ENCODE measurements at places on chromosomes 3 and 15.

- no peak for DNase-seq
These were observed 81.7 kb downstream of the CD47 start for GRCh38 chr3:108008931-108009639.

DNA sequence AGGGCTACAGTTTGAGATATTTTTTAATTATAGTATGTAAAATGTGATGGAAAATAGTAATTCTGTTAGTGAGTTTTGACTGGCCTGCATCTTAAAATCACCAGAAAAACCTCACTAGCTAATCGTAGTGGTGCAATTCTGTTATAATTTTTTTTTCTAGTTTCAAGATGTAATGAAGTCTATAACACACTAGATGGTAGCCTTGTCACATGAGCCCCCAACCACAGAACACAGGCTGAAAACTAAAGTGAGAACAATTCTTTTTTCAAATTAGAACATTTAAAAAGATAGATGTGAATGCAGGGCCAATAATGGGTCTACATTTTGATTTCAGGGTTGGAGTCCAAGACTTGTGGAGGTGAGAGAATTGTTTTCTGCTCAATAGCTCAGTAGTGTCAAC lies 83.3 kb upstream of the KCNH8 start:
- DNase-seq, result no peak

DNA sequence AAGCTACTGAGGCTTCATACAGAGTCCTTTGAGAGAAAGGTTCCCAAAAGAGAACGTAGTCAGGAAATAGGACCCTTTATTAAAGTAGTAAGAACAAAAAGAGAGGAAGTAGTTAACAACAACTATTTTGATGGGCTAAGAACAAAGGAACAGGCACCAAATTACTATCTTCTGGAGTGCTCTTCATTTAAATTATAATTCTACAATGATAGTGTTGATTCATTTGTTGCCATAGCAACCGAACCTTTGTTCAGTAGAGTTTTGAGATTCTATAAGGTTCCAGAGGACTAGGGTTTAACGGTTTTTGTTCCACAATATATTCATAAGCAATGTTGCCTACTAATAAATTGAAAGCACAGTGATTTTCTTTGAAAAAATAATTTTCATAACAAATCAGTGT lies 78.8 kb downstream of the CMSS1 start:
- no peak for DNase-seq

DNA sequence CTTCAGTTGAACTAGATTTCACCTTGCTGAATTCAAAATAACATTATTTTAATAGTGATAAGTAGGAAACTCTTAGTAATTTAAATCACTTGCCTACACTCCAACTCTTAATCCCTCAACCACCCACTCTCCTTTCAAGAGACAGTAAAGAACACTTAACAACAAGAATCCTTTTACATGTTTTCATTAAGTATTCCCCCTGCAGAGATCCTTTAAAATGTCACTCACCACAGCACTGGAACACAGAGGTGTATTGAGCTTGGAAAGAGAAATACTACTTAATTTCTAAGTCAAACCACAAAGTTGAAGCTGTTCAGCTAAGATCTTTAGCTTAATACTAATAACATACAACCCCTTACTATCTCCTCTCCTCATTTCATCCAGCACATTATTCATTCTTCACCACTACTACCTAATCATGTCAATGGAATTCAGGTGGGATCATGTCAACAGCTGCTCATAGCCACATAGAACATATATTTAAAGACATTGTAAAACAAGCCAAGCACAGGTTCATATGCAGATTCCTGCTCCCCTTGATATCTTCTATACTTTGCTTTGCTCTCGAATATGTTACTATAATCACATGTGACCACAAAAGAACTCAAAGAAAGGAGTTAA lies 40.5 kb downstream of the IMPG2 start:
- DNase-seq, result no peak

GRCh38 chr3:53163444-53164387 lies 2.7 kb downstream of the PRKCD start:
- no peak for DNase-seq

GRCh38 chr15:66891776-66892175 lies 173.6 kb upstream of the SMAD3 start:
- no peak for DNase-seq

DNA sequence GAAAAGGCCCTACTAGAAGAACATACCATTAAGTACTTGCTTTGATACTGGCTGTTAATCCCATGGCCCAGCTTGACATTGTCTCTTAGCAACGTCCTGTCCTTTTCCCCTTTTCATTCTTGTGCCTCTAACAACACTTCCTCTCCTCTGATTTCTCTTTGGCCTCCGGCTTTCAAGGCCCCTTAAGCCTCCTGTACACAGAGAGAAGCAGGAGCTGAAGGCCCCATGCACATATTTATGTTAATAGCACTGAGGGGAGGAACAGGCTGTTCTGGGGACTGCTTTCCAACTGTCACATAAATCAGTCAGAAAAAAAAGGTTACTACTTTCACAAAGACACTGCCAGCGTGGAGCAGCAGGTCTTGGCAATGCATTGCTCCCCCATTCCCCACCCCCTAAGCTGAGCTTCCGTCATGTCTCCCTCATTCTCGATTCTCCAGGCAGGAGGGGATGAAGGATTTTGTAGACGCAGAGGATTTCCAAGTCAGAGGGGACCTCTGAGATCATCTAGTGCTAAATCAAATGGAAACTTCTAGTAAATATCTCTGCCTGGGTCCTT lies 257.4 kb upstream of the ADAMTS9 start:
- DNase-seq, result no peak

DNA sequence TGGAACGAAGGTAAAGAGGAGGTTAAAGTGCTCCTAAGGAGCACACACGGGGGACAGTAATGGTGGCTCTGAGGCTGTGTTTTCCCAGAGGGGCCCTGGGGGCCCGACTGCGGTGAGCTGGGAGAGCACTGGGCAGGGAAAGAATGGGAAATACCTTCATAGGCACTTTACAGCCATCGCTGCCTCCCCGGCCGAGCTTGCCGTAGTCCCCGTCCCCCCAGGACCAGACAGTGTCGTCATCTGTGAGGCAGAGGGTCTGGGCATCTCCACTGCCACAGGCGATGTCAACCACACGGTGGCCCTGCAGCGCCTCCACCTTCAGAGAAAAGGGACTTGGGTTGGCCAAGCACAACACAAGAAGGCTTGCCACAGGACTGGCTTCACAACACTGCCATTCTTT lies 32.8 kb upstream of the OCA2 start:
- DNase-seq, result no peak

GRCh38 chr3:55720614-55721013 lies 233.5 kb upstream of the WNT5A start:
- DNase-seq, result peak; percentile 14

- DNase-seq, result no peak
These were observed 20.4 kb downstream of the ARPP21 start for GRCh38 chr3:35659768-35660167.

GRCh38 chr3:127193775-127194174 lies 844 bp downstream of the PRR23E start:
- DNase-seq, result no peak

GRCh38 chr3:425079-425478 lies 228.5 kb downstream of the CHL1 start:
- DNase-seq, result no peak

DNA sequence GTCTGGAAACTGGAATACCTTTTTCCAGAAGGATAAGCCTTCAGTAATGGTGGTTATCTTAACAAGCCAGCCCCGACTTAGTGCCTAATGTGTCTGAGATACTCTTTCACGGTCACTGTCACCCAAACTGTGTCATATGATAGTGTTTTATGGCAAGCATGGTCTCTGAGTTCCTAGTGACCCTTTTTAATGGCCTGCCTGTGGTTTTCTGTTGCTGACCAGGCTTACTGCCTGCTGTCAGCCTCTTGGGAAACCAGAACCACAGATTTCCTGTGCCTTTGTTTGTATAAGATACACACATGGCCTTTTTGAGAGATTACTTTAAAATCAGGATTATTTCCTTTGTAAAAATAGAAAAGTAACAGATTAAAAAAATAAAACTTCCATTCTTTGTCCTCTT lies 22.4 kb downstream of the HPS3 start:
- peak; percentile 37 for DNase-seq

DNA sequence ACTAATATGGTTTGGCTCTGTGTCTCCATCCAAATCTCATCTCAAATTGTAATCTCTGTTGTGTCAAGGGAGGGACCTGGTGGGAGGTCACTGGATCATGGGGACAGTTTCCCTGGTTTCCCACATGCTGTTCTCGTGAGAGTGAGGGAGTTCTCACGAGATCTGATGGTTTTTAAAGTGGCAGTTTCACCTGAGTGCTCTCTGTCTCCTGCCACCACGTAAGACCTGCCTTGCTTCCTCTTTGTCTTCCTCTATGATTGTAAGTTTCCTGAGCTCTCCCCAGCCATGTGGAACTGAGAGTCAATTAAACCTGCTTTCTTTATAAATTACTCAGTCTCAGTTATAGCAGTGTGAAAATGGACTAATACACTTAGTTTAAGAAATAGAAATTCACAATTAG lies 228.9 kb downstream of the CD47 start:
- no peak for DNase-seq

DNA sequence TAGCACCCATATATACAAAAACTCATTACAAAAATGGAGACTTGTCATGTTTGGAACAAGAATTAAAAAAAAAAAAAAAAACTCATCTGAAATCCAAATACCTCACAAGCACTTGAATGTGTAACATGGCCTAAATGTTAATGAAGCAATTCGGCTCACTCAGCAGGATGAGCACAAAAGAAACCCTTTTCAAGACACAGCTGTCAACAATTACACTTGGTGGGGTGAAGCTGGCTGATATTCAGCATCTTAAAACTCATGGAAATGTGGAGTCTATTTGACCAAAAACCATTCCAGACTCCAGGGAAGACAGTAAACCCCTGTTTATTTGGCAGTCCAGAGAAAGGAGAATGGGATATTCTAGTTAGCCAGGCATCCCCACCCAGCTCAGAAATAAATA lies 205.4 kb upstream of the TSC22D2 start:
- no peak for DNase-seq

DNA sequence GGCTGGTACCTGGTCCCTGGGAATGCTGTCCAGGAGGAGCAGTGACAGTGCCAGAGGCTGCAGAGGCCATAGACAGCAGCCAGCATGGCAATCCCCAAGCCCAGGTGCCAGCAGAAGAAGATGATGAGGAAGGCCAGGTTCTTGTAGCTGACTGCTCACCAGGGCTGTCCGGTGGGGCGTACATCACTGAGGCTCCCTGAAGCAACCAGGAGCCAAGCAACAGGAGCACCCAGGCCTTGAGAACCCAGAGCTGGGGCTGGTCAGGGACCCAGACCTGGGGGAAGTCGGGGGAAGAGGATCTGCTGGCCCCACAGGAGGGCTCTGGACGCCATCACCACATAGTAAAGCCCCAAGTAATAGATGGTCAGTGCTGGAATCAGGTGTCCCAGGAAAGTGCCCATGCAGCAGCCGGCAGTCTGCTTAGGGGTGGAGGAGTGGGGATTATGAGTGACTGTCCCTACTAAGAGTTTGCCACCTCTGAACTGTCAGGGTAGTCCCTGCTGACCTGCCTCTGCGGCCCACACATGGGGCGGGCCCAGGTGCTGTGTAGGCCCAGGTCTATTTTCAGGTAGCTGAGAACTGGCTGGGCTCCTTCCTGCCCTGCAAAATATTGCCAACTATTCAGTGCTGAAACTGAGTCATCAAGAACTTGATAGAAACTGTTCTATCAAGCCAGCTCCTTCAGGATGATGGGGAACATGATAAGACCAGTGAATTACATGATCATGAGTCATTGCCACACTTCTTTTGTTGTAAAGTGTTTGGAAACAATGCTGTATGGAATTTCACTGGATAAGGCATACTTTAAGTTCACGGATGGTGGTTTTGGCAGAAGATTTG lies 68.7 kb downstream of the CHRD start:
- no peak for DNase-seq

- DNase-seq, result peak; percentile 9
These were observed 158.7 kb downstream of the GBE1 start for GRCh38 chr3:81602781-81603180.

- no peak for DNase-seq
These were observed 40.3 kb downstream of the SPSB4 start for GRCh38 chr3:141091426-141091825.

- DNase-seq, result no peak
These were observed 39.6 kb downstream of the ERC2 start for GRCh38 chr3:56428667-56429066.

DNA sequence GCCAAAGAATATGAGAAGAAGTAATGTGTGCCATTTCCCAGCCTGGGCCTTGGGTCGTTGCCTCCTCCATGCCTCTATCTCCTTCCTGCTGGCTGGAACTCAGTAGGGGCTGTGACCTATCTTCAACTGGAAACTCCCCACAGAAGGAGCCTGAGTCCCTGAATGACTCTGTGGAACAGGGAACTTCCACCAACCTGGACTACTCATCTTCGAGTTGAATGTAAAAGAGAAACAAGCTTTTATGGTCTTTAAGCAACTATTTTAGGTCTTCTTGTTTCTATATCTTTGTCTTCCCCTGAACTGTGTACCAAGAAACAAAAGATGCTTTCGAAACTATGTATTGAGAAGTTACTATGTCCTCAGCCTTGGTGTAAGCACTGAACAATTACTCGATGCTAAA lies 355.3 kb upstream of the NR2F2 start:
- DNase-seq, result no peak

GRCh38 chr3:152909180-152909883 lies 74.4 kb downstream of the P2RY1 start:
- DNase-seq, result peak; percentile 27

DNA sequence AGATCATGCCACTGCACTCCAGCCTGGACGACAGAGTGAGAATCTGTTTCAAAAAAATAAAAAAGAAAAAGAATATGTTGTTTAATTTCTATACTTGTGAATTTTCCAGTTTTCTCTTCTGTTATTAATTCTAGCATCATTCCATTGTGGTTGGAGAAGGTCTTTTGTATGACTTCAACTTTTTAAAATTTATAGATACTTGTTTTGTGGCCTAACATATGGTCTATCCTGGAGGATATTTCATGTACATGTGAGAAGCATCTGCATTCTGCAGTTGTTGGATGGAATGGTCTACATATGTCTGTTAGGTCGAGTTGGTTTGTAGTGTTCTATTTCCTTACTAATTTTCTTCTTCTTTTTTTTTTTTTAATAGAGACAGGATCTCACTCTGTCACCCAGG lies 35.6 kb downstream of the MAP1A start:
- DNase-seq, result no peak
